ENCODE measurements at places on chromosomes 1 and 21. TPM values are rescaled to one million over a fixed set of nuclear protein-coding genes. Genes with fewer than 3 reads are reported as not detected.

Gene LZIC
- total RNA-seq: 17.6 TPM

GRCh38 chr1:102241431-102242338 is 245.0 kb upstream of the OLFM3 start:
- H3K36me3 ChIP-seq: no peaks in the 10 kb centered on the region
- no peak overlapping the region for H3K4me3 ChIP-seq
- DNase-seq: no peak
- H3K4me1 ChIP-seq: no peaks in the 10 kb centered on the region

DNA sequence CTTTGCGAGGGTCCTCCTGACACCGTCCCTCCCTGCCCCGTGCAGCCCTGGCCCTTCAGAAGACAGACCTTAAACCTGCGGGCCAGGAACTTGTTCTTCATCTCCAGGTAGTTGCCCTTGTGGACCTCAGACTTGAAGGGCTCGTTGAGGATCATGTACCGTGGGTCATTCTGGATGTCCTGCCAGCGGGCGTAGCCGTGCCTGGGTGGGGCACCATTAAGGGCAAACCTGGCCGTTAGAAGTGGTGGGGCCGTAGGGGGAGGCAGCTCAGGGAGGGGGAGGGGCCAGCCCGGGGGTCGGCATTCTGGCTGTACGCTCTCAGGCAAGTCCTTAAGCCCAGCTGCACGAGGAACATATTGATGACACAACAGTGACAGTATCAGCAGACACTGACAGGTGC is 64.6 kb downstream of the KCNAB2 start:
- H3K27ac ChIP-seq: no peak overlapping the region
- H3K27me3 ChIP-seq: no peaks in the 10 kb centered on the region
- no peaks in the 10 kb centered on the region for H3K36me3 ChIP-seq
- DNase-seq: peak; percentile 15

Gene ASPM
- 3.6 TPM for total RNA-seq

DNA sequence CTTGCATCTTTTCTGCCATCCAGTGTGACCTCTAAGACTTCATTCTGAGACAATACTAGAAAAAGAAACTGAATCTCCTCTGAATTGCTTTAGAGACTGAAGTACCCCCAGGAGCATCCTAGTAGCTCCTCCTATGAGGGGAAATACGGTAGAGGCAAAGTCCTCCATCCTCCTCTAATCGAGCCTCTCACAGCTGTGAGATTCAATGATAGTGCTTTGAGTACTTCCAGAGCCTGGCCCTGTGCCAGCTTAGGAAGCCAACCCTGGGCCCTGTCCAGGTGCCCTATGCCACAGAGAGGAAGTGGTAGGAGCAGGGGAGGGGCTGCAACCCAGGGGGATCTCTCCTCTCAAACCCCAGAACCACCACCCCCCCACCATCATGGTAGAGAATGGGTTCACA is 10.7 kb downstream of the RORC start:
- H3K27me3 ChIP-seq: no peaks in the 10 kb centered on the region
- peak overlapping the region; percentile 26 for H3K27ac ChIP-seq
- H3K36me3 ChIP-seq: no peaks in the 10 kb centered on the region
- no peak overlapping the region for H3K4me3 ChIP-seq
- peak; percentile 83 for DNase-seq

Gene RGS16
- 1.1 TPM for total RNA-seq

GRCh38 chr1:2337081-2337480 is 54.3 kb downstream of the MORN1 start:
- no peak overlapping the region for H3K4me3 ChIP-seq
- H3K4me1 ChIP-seq: no peaks in the 10 kb centered on the region
- DNase-seq: no peak
- no peak overlapping the region for H3K27ac ChIP-seq
- no peaks in the 10 kb centered on the region for H3K27me3 ChIP-seq
- H3K36me3 ChIP-seq: no peaks in the 10 kb centered on the region

DNA sequence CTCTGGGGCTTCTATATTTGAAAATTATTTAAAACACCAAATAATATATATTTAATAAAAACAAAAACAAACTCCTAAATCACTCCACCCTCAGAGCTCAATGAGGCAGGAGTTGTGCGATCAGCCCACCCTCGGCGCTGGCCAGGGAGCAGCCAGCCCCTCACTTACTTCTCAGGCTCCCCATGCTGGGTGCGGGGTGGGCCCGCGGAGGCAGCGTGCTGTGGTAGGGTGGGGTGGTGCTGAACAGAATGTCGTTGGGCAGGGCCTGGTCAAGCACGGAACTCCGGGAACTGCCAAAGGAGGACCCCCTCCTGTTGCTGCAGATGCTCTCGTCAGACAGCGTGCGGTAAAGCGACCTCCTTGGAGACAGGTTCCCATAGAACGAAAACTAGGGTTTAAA is 204.5 kb downstream of the SIPA1L2 start:
- H3K4me1 ChIP-seq: no peaks in the 10 kb centered on the region
- no peak overlapping the region for H3K4me3 ChIP-seq
- H3K27me3 ChIP-seq: no peaks in the 10 kb centered on the region

- H3K27ac ChIP-seq: no peak overlapping the region
- no peak for DNase-seq
- H3K4me1 ChIP-seq: no peaks in the 10 kb centered on the region
- H3K4me3 ChIP-seq: no peak overlapping the region
These were observed 105.3 kb downstream of the ADARB1 start for GRCh38 chr21:45179568-45180245.

Gene SPAG17
- total RNA-seq: not detected

- peaks cover 5% of the 10 kb centered on the region for H3K36me3 ChIP-seq
- H3K27ac ChIP-seq: no peak overlapping the region
- DNase-seq: no peak
- no peaks in the 10 kb centered on the region for H3K27me3 ChIP-seq
These were observed 98.5 kb downstream of the ATF6 start for GRCh38 chr1:161864577-161864976.

DNA sequence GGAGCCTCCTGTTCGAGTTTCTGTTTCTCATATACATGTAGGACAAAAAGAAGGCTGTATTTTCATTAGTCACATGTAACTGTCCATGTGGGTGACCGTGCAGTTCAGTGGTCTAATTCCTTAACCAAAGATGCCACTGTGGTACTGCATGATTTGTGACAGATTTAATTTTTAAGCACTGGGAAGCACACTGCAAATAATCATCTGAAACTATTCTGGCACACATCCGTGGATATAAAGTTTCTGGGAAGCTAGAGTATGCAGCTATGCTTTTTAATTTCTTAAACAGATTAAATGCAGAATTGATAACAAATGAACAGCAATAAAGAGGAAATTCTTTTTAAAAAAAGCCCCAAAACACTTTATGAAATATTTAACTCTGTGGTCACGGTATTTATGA is 254.8 kb downstream of the LMO4 start:
- no peaks in the 10 kb centered on the region for H3K36me3 ChIP-seq
- no peak overlapping the region for H3K27ac ChIP-seq
- no peaks in the 10 kb centered on the region for H3K27me3 ChIP-seq
- no peak overlapping the region for H3K4me3 ChIP-seq

DNA sequence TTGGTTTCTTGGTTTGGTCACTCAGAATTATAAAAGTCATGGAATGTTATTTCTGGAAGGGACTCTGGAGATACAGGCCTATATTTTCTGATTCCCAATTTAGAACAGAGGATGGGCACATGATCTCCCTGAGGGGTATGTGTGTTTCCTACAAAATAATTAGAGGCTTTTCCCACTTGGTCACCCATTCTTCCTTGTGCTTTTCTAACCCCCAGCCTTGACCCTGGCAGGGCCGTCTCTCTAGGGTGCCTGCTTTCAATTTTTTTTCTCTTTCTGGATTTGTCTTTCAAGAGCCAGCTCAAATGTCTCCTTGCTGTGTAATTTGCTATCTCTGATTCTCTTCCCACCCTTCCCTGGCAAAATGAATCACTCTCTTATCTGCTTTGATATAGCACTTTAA is 131.9 kb downstream of the HLX start:
- H3K4me3 ChIP-seq: no peak overlapping the region
- H3K36me3 ChIP-seq: no peaks in the 10 kb centered on the region
- H3K27ac ChIP-seq: no peak overlapping the region
- no peak for DNase-seq

GRCh38 chr1:65435987-65436386 is 15.5 kb downstream of the LEPR start:
- no peak for DNase-seq
- no peaks in the 10 kb centered on the region for H3K27me3 ChIP-seq
- H3K4me3 ChIP-seq: no peak overlapping the region
- H3K4me1 ChIP-seq: no peaks in the 10 kb centered on the region
- H3K27ac ChIP-seq: no peak overlapping the region
- H3K36me3 ChIP-seq: peaks cover 15% of the 10 kb centered on the region

Gene RASAL2
- total RNA-seq: 6.0 TPM

DNA sequence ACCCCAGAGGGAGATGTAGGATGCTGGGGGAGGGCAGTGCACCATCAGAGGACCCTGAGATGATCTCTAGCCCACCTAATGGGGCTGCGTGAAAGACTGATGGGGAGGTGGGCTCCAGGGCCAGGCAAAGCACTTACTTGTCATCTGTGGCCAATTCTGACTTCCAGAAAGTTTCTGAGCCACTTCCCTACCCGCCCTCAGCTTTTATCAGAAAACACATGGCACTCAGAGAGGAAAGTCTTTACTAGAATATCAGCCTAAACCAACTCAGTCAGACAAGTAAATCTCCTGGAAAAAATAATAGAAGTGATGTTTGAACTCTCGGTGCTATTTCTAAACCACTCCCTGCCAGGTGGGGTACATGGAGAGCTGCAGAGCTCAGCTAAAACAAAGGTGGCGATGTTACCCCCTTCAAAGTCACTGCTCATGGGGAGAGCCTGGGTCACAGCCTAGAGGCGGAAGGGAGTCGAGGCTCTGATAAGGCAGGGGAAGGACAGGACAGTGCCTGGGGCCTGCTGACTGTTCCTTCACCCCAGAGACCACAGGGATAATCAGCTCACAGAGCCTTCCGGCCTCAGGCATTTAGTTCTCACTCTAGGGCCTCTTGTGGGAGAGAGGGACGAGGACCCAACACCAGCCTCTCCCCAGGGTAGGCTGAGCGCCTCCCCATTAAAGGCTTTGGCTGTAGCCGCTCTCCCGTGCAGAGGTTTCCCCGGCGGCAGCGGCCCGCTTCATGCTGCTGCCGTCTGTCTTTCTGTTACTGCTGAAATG is 14.2 kb downstream of the SMIM12 start:
- no peak for DNase-seq
- H3K4me1 ChIP-seq: no peaks in the 10 kb centered on the region
- peak overlapping the region; percentile 43 for H3K27ac ChIP-seq

Gene CD48
- 4.1 TPM for total RNA-seq

GRCh38 chr1:24424207-24424606 is 8.6 kb downstream of the NIPAL3 start:
- H3K4me3 ChIP-seq: no peak overlapping the region
- peaks cover 12% of the 10 kb centered on the region for H3K36me3 ChIP-seq
- no peak overlapping the region for H3K27ac ChIP-seq
- H3K27me3 ChIP-seq: no peaks in the 10 kb centered on the region
- no peaks in the 10 kb centered on the region for H3K4me1 ChIP-seq

- no peaks in the 10 kb centered on the region for H3K36me3 ChIP-seq
- H3K27ac ChIP-seq: no peak overlapping the region
- no peaks in the 10 kb centered on the region for H3K27me3 ChIP-seq
- DNase-seq: no peak
- H3K4me1 ChIP-seq: no peaks in the 10 kb centered on the region
- no peak overlapping the region for H3K4me3 ChIP-seq
These were observed 56.6 kb upstream of the C1orf21 start for GRCh38 chr1:184329962-184330868.

Gene ASAP3
- 22.1 TPM for total RNA-seq

Gene MTX1
- total RNA-seq: 50.7 TPM

DNA sequence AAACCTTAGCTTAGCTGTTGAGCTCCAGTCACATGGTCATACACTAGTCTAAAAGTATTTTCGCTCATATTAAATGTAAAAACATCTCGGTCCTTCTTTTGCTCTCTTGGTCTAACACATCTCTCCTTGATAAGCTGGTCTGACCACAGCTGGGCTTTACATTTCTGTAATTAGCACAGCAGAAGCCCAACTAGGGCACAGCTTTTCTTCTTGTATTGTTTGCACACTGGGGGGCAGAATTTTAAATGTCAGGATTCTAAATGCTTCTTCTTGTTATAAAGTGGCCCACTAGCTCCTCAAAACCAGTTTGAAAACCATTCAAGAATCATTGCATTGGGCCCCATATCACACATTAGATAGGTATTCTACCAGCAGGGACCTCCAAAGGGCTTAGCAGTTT is 289.1 kb upstream of the PKN2 start:
- DNase-seq: no peak
- H3K36me3 ChIP-seq: no peaks in the 10 kb centered on the region
- no peaks in the 10 kb centered on the region for H3K4me1 ChIP-seq
- H3K4me3 ChIP-seq: no peak overlapping the region

DNA sequence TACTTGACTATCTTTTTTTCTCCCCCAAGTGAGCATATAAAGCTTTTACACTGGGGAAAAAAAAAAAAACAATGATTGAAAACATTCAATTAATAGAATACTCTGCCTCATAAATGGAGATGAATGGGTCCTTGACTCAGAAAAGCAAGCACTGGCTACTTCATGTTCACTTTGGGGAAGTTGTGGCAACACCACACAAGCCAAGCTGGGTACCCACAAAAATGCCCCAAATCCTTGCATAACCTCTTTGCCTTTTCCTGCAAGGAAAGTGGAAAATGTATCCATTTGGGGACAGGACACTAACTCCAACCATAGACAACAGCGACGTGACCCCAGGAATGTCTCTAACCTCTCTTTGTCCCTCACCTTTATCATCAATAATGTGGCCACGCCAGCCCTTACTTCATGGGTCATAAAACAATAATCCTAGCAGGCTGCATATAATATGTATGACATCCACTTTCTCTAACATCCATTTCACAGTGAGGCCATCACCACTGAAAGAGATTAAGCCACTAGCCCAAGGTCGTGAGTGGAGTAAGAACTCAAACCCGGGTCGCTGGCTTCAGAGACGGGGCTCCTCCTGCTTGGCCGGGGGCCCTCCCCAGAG is 2.3 kb downstream of the ECE1 start:
- no peak overlapping the region for H3K27ac ChIP-seq
- H3K4me3 ChIP-seq: no peak overlapping the region
- no peaks in the 10 kb centered on the region for H3K27me3 ChIP-seq
- H3K4me1 ChIP-seq: peaks cover 6% of the 10 kb centered on the region
- no peak for DNase-seq
- no peaks in the 10 kb centered on the region for H3K36me3 ChIP-seq

GRCh38 chr1:153563991-153564390 is 1.7 kb downstream of the S100A2 start:
- H3K27ac ChIP-seq: no peak overlapping the region
- H3K36me3 ChIP-seq: no peaks in the 10 kb centered on the region
- DNase-seq: no peak
- no peaks in the 10 kb centered on the region for H3K27me3 ChIP-seq
- no peaks in the 10 kb centered on the region for H3K4me1 ChIP-seq

Data from right lobe of liver (tissue), 6 donors.